ENCODE measurements at places on chromosomes 12 and 14.
A peak's percentile ranks its signal among the peaks of the same experiment; 100 is the strongest.

GRCh38 chr12:32201096-32201495 lies 94.4 kb downstream of the BICD1 start:
- DNase-seq, result no peak
- H3K27me3 ChIP-seq, result no peaks in the 10 kb centered on the region
- H3K36me3 ChIP-seq, result no peaks in the 10 kb centered on the region
- no peak overlapping the region for H3K27ac ChIP-seq
- no peak overlapping the region for H3K4me3 ChIP-seq

- no peaks in the 10 kb centered on the region for H3K27me3 ChIP-seq
- no peaks in the 10 kb centered on the region for H3K36me3 ChIP-seq
- no peak overlapping the region for H3K27ac ChIP-seq
- no peak overlapping the region for H3K4me3 ChIP-seq
Observed at GRCh38 chr12:116538682-116539305, 20.4 kb upstream of the MAP1LC3B2 start.

- H3K27me3 ChIP-seq, result no peaks in the 10 kb centered on the region
- H3K27ac ChIP-seq, result no peak overlapping the region
- H3K4me3 ChIP-seq, result no peak overlapping the region
- peaks cover 5% of the 10 kb centered on the region for H3K36me3 ChIP-seq
- H3K4me1 ChIP-seq, result peaks cover 40% of the 10 kb centered on the region
- DNase-seq, result no peak
Observed at GRCh38 chr14:52913271-52913670, 37.6 kb downstream of the FERMT2 start.

- peak overlapping the region; percentile 85 for H3K27ac ChIP-seq
- H3K27me3 ChIP-seq, result no peaks in the 10 kb centered on the region
- H3K4me1 ChIP-seq, result no peaks in the 10 kb centered on the region
- peak overlapping the region; percentile 78 for H3K4me3 ChIP-seq
- H3K36me3 ChIP-seq, result no peaks in the 10 kb centered on the region
Observed at GRCh38 chr12:57609781-57610553, 1.3 kb upstream of the ARHGEF25 start.

DNA sequence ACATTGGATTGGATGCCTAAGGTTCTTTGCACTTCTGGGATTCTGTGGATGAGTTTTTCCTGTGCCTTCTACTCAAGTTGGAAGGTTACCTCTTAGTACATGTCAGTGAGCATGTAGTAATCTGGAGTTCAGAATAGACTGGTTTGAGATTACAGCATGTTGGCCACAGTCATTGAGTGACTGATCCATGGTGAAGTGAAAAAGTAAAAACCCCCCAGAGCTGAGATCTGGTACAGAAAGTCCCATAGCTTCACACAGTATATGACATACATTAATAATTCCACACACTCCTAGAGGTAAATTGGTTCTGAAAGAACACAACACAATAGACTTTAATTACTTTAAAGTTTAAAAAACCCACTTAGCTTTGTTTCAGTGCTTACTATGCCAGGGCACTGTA lies 11.9 kb upstream of the CCND2 start:
- H3K4me3 ChIP-seq, result no peak overlapping the region
- H3K27ac ChIP-seq, result no peak overlapping the region
- H3K27me3 ChIP-seq, result no peaks in the 10 kb centered on the region
- no peak for DNase-seq
- H3K36me3 ChIP-seq, result no peaks in the 10 kb centered on the region

DNA sequence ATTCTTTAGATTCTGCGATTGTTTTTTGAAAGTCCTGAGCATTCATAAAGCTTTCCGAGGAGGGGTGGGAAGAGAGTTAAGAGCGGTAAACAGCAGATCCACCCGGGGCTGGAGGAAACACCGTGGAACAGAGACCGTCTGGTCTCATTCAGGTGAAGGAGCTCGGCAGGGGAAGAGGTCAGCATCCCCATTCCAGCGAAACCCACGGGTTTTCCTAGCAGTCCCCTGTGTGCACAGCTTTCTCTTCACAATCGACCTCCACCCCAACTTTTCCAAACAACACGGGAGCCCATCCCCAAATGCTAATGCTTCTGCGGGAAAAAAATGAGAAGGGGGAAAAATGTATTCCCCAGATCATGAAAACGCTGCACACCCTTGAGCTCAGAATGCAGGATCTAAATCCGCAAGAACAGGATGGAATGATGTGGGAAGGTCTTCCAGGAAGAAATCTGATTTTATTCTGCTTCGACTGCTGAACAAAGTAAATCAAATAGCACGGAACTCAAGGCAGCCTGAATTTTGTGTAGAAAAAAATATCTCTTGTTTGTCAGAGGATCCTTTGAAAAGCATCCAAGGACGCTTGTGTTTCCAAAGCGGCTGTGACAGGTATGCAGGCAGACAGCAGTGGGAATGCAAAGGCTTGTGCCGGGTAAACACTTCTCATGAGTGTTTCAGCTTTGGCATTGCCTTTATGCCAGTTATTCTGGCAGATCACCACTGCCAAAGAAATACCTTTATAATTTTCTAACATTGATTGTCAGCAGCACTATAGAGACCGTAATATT lies 128.8 kb downstream of the NDUFA12 start:
- H3K27ac ChIP-seq, result no peak overlapping the region
- peak overlapping the region; percentile 66 for H3K4me3 ChIP-seq
- DNase-seq, result no peak
- peaks cover 17% of the 10 kb centered on the region for H3K4me1 ChIP-seq
- no peaks in the 10 kb centered on the region for H3K36me3 ChIP-seq
- peaks cover 2% of the 10 kb centered on the region for H3K27me3 ChIP-seq

DNA sequence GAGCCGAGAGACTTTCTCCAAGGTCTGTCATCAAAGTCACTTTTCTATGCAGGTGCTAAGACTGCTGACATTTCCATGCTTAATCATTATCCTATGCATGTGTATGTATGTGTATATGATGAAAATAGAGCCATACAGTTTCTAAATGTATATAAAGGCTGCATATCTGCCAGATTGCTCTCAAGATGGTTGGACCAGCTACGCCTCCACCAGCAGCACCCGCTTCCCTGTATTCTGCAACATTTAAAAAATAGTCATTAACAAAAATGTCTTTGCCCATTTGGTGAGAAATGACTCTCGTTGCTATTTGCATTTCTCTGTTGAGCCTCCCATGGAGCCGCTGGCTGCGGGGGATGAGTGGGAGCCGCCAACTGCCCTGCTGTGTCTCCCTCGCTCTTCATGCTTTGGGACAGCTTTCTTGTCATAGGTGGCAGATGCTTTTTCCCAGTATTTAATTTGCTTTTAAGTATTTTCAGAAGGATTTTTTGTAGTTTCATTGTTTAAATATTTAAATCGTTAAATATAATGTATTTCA lies 54.7 kb downstream of the DYNC1H1 start:
- no peak overlapping the region for H3K4me3 ChIP-seq
- DNase-seq, result no peak
- H3K36me3 ChIP-seq, result peaks cover 100% of the 10 kb centered on the region
- H3K27ac ChIP-seq, result no peak overlapping the region
- no peaks in the 10 kb centered on the region for H3K27me3 ChIP-seq
- no peaks in the 10 kb centered on the region for H3K4me1 ChIP-seq

GRCh38 chr12:78167510-78167909 lies 336.8 kb downstream of the NAV3 start:
- H3K36me3 ChIP-seq, result no peaks in the 10 kb centered on the region
- no peak for DNase-seq
- H3K4me1 ChIP-seq, result no peaks in the 10 kb centered on the region
- H3K27me3 ChIP-seq, result no peaks in the 10 kb centered on the region
- no peak overlapping the region for H3K4me3 ChIP-seq

DNA sequence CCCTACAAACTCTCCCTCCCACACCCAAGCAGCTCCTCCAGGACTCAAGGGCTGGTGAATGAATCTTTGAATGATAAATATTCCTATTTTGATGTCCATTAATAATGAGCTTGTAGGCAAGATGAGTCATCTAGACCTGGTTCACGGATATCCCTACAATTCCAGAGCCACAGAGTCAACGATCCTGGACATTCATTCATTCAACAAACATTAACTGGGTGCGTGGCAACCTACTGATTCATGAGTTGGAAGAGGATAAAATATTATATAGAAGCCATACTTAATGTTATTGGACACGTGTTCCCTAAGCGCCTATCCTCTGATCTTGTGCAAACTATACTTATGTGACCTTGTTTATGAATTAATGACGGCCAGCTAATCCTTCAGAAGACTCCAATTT lies 420 bp upstream of the OTUB2 start:
- no peak overlapping the region for H3K27ac ChIP-seq
- H3K27me3 ChIP-seq, result no peaks in the 10 kb centered on the region
- H3K4me3 ChIP-seq, result peak overlapping the region; percentile 72
- no peaks in the 10 kb centered on the region for H3K4me1 ChIP-seq
- DNase-seq, result no peak

- no peak overlapping the region for H3K27ac ChIP-seq
- H3K4me3 ChIP-seq, result no peak overlapping the region
- no peaks in the 10 kb centered on the region for H3K36me3 ChIP-seq
- peaks cover 15% of the 10 kb centered on the region for H3K4me1 ChIP-seq
- no peak for DNase-seq
- no peaks in the 10 kb centered on the region for H3K27me3 ChIP-seq
Observed at GRCh38 chr14:103382376-103382775, 2.8 kb upstream of the MARK3 start.

DNA sequence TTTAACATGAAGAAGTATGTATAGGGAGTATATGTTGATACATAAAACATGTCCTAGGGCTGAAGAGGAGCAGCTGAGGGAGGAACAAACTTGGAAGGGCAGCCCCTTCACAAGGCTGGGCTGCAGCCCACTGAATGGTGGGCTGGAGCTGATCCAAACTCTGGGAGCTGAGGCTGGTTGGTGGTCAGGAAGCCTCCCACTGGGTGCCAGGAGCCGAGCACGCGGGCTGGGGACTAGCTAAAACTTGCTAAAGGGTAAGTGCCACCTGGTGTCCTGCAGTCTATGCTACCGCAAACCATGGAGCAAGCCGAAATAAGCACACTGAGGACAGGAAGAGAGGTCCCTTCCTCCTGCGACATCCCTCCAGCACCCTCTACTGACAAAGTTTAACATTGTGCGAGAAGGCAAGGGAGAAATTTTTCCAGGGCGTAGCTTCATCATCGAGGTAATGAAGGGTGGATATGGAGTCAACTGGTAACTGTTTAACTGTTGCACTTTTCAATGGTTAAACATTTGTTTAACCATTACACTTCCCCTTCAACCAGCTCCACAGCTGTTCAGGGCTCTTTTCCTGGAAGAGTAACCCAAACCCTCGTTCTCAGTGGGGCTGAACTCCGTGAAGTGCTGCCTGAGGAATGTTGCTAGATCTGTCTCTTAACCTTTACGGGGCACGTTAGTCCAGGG lies 42.2 kb downstream of the EGLN3 start:
- no peak for DNase-seq
- H3K27me3 ChIP-seq, result no peaks in the 10 kb centered on the region
- H3K4me3 ChIP-seq, result no peak overlapping the region
- no peak overlapping the region for H3K27ac ChIP-seq
- H3K4me1 ChIP-seq, result no peaks in the 10 kb centered on the region

- no peak overlapping the region for H3K4me3 ChIP-seq
- no peak overlapping the region for H3K27ac ChIP-seq
- no peaks in the 10 kb centered on the region for H3K36me3 ChIP-seq
- DNase-seq, result no peak
- no peaks in the 10 kb centered on the region for H3K27me3 ChIP-seq
Observed at GRCh38 chr12:33423706-33424105, 15.9 kb downstream of the SYT10 start.

DNA sequence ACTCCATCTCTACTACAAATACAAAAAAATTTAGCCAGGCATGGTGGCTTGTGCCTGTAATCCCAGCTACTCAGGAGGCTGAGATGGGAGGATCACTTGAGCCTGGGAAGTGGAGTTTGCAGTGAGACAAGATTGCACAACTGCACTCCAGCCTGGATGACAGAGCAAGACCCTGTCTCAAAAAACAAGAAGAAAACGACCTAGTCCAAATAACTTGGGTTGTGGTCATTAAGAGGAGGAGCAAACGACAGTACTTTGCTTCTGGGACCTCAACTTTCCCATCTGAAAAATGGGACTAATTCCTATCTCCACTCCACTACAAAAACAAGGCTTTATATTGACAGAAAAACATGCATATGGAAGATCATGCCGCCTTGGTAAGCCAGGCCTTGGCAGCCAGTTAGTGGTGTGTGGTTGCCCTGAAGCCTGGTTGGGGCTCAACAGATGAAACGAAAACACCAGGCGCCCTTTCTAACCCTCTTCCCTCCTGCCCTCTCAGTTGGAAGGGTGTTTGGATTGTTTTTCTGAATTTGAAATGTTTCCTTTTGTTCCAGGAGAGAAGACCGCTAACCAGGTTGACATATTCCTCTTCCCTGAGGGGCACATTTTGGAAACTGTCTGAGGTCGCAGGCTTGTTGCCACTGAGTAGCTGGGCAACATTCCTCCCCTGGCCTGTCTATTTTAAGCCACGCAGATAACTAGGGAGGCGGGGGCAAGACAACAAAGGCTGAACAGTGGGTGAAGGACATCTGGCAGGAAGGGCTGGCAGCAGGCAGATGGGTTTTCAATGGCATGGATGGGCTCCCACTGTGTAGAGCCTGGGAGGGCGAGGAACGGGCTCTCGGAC lies 13.7 kb upstream of the VPS37B start:
- H3K27me3 ChIP-seq, result no peaks in the 10 kb centered on the region
- peak overlapping the region; percentile 66 for H3K27ac ChIP-seq
- no peak for DNase-seq
- no peaks in the 10 kb centered on the region for H3K4me1 ChIP-seq
- no peak overlapping the region for H3K4me3 ChIP-seq

DNA sequence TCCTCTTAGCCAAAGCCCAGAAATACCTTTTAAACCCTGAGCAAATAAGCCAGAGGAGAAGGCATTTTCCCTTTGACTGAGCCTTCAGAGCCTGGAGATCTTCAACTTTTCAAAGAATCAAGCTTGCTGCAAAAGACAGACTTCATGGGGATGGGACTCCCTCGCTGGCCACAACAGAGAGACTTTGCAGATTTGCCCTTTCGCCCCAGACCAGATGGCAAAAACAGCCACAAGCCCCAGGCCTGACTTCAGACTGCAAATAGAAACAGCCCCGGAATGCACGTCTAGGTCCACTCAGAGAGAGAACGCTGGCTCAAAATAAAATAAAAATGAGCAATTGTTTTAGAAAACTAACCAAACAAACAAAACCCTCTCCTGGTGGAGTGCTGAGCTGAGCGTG lies 114.6 kb upstream of the MED13L start:
- H3K36me3 ChIP-seq, result no peaks in the 10 kb centered on the region
- H3K4me1 ChIP-seq, result no peaks in the 10 kb centered on the region
- no peaks in the 10 kb centered on the region for H3K27me3 ChIP-seq
- no peak overlapping the region for H3K27ac ChIP-seq

- no peak overlapping the region for H3K4me3 ChIP-seq
- H3K27me3 ChIP-seq, result no peaks in the 10 kb centered on the region
- H3K27ac ChIP-seq, result no peak overlapping the region
- DNase-seq, result no peak
- no peaks in the 10 kb centered on the region for H3K4me1 ChIP-seq
Observed at GRCh38 chr12:86249851-86250250, 6.3 kb downstream of the MGAT4C start.

GRCh38 chr14:21109377-21110138 lies 8.7 kb downstream of the TMEM253 start:
- H3K27ac ChIP-seq, result no peak overlapping the region
- H3K4me3 ChIP-seq, result no peak overlapping the region
- no peak for DNase-seq
- H3K36me3 ChIP-seq, result no peaks in the 10 kb centered on the region
- H3K4me1 ChIP-seq, result peaks cover 28% of the 10 kb centered on the region
- H3K27me3 ChIP-seq, result no peaks in the 10 kb centered on the region
